ENCODE measurements at places on chromosomes 13 and 19.
A peak's percentile ranks its signal among the peaks of the same experiment; 100 is the strongest.

- peak; percentile 14 for DNase-seq
Observed at GRCh38 chr13:108346376-108346775, 76.9 kb downstream of the TNFSF13B start.

DNA sequence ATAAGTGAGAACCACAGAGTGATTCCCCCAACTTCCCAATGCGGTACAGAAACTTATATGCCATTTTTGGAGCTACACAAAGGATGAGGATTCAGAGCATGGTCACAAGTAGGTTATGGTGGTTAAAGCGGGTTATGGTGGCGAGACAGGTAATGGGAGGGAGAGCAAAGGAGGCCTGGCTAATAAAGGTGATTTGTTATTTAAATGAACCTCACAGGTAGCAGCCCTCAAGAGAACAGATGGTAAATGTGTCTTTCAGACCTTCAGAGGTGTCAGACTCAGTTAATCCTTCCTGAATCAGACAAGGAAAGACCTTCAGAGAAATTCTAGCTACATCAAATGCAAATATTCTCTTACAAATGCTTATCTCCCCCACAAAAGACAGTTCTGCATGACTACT is 1971.4 kb downstream of the OLFM4 start:
- no peak for DNase-seq

DNA sequence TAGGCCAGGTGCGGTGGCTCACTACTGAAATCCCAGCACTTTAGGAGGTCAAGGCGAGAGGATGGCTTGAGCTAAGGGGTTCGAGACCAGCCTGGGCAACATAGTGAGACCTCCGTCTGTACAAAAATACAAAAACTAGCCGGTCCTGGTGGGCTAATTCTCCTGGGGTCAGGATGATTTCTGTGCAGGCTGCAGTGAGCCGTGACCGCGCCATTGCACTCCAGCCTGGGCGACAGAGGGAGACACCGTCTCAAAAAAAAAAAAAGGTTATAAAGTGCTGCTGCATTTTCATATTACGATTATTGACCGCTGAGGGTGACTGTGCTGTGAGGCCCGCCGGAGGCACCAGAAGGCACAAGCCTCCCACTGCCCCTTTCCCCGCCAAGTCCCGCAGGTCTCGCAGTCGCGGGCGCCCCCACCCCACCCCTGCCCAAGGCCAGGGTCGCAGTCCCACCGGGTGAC is 477 bp upstream of the PLEKHF1 start:
- no peak for DNase-seq

- no peak for DNase-seq
Observed at GRCh38 chr19:45421947-45422498, 1.7 kb downstream of the ERCC1 start.

DNA sequence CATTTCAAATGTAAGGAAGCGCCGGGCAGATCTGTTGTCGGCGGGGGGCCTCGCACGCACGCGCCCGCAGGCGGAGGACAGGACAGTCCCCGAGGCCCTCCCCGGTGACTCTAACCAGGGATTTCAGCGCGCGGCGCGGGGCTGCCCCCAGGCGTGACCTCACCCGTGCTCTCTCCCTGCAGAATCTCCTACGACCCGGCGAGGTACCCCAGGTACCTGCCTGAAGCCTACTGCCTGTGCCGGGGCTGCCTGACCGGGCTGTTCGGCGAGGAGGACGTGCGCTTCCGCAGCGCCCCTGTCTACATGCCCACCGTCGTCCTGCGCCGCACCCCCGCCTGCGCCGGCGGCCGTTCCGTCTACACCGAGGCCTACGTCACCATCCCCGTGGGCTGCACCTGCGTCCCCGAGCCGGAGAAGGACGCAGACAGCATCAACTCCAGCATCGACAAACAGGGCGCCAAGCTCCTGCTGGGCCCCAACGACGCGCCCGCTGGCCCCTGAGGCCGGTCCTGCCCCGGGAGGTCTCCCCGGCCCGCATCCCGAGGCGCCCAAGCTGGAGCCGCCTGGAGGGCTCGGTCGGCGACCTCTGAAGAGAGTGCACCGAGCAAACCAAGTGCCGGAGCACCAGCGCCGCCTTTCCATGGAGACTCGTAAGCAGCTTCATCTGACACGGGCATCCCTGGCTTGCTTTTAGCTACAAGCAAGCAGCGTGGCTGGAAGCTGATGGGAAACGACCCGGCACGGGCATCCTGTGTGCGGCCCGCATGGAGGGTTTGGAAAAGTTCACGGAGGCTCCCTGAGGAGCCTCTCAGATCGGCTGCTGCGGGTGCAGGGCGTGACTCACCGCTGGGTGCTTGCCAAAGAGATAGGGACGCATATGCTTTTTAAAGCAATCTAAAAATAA is 18.2 kb downstream of the IL17D start:
- DNase-seq = no peak

DNA sequence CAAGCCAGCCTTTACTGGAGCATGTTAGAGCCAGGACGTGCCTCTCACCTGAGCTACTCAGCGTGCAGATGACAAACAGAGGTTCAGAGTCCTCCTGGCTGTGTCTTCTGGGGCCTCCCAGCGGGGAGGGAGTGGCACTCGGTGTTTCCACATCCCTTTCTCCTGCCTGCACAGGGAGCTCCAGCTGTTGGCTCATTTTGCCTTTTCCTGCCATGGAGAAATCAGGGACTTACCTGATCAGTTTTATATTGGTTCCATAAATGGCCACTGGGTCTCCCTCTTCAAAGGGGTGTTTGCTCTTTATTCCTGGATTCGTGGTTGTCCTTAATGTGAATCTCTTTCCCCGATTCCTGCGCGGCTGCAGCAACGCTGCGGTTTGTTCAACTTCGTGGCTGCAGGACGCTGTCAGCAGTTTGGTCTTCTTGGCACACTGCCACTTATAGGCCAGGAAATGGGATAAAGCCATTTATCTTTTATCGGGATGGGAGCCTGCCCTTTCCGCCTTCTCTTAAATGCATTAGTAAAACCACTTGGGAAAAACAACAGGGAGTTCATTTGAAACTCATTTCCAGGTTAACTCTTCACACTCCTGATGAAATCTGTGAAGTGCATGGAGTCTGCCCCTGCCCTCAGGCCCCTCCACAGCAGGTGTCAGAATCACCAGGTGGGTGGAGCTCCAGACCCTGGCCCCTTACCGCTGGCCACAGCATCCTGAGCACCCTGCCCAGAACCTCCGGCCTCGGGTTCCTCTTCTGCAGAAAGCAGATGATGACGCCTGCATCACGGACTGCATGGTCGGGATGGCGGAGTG is 39.8 kb upstream of the MCF2L start:
- DNase-seq = no peak

All from stimulated activated CD4-positive, alpha-beta T cell treated with anti-CD3 and anti-CD28 coated beads, Interleukin-4, amount 100 ng/mL, for 24 hours (primary cell).